ENCODE measurements at places on chromosomes 12 and 14.
A peak's percentile ranks its signal among the peaks of the same experiment; 100 is the strongest.

GRCh38 chr12:122413516-122414404 is 8.7 kb downstream of the CLIP1 start:
- no peak for DNase-seq

DNA sequence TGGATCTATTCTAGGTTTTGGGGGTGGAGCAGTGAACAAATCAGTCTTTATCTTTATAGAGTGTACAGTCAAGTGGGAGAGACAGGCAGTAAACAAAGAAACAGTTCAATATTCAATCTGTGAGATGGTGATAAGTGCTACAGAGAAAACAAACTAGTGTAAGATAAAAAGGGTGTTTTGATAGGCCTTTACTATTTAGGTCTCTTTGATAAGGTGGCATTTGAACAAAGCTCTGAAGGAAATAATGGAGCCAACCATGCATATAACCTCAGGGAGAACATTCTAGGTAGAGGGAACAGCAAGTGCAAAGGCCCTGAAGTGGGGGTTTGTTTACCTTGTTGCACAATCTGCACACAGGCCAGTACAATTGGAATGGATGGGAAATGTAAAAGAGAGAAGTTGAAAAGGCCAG is 47.3 kb downstream of the PTPN11 start:
- no peak for DNase-seq

GRCh38 chr14:101362529-101363260 is 198.6 kb upstream of the DIO3 start:
- DNase-seq = no peak

GRCh38 chr12:57727758-57728395 is 10.7 kb downstream of the AGAP2 start:
- no peak for DNase-seq

DNA sequence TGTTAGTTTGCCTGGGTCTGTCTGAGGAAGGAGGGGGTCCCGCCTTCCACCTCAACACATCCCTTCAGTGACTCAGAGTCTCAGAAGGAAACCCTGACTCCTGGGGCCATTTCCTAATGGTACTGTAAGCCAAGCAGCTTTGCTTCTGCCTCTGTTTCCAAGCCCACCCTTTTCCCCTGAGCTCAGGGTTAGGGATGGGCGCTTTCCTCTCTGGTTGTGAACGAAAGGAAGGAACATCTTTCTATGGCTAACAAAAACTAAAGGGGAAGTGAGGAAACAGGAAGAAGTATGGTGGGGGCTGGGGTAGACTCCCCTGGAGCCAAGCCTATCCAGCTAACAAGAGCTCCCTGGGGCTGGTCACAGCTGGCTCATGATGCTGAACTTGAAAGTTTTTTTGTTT is 11.6 kb upstream of the UNC119B start:
- DNase-seq = peak; percentile 46

- DNase-seq = no peak
Observed at GRCh38 chr14:75446447-75446846, 18.6 kb downstream of the JDP2 start.

- no peak for DNase-seq
Observed at GRCh38 chr14:92353447-92353846, 30.5 kb downstream of the SLC24A4 start.

GRCh38 chr12:121792607-121793439 is 665 bp downstream of the RHOF start:
- no peak for DNase-seq

GRCh38 chr12:6135071-6135470 is 10.6 kb upstream of the VWF start:
- no peak for DNase-seq

GRCh38 chr14:92451755-92452154 is 61.8 kb upstream of the RIN3 start:
- no peak for DNase-seq

- DNase-seq = peak; percentile 89
Observed at GRCh38 chr14:61750708-61751474, 11.3 kb upstream of the SNAPC1 start.

GRCh38 chr12:119005085-119005484 is 23.7 kb downstream of the SRRM4 start:
- DNase-seq = no peak

- no peak for DNase-seq
Observed at GRCh38 chr14:32693114-32693513, 245.6 kb upstream of the NPAS3 start.

- DNase-seq = peak; percentile 47
Observed at GRCh38 chr12:89962648-89963047, 254.0 kb upstream of the ATP2B1 start.

DNA sequence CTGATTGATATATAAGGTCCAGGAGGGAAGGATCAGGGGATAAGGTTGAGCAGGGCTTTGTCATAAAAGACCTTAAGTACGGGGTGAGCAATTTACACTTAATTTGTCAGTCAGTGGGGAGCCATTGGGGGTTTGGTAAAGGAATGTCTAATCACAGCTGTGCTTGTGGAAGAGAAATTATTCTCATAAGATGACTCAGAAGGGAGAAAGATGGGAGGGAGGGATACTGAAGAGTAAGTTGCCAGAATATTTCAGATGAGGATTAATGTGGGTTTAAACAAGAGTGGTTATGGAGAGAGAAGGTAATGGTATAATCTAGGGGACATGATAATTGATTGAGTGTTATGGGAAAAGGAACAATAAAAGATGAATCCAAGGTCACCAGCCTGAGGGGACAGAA is 500.1 kb upstream of the CCDC196 start:
- DNase-seq = no peak

GRCh38 chr12:89167986-89168385 is 184.3 kb downstream of the DUSP6 start:
- no peak for DNase-seq

- no peak for DNase-seq
Observed at GRCh38 chr12:54608156-54608555, 19.7 kb upstream of the PPP1R1A start.

- no peak for DNase-seq
Observed at GRCh38 chr12:76422543-76423438, 74.6 kb upstream of the BBS10 start.

DNA sequence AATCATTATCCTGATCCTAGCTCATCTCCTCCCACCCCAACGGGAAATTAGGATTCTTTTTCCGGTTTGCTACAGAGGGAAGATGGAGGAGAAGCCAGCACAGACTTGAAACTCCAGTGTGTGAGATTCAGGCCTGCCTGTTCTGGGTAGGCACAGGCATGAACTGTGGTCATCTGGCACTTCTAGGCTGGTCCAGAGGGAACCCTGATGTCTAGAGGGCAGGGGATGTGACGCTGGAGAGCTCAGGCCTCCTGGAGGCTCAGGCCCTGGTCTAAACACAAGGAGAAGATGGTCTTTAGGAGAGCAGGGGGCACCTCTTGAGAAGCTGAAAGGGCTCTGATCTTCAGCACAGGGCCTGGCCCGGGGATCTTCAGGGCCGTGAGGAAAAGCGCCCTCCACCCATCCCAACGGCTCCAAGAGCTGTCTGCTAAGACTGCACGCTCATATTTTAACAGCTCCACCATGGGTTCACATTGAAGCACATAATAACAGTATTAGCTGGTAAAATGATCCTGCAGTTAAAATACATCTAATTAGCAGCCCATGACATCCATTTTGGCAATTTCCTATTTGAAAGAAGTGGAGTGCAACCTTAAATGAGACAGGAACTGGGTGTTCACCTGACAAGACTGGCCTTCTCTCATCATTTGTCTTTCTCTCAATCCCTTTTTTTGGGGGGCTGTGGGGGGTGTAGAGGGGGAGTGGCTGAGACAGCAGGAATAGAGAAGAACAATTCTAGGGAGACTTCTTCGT is 35.4 kb downstream of the BCL11B start:
- DNase-seq = no peak

GRCh38 chr14:64544607-64545312 is 4.2 kb downstream of the HSPA2 start:
- no peak for DNase-seq

DNA sequence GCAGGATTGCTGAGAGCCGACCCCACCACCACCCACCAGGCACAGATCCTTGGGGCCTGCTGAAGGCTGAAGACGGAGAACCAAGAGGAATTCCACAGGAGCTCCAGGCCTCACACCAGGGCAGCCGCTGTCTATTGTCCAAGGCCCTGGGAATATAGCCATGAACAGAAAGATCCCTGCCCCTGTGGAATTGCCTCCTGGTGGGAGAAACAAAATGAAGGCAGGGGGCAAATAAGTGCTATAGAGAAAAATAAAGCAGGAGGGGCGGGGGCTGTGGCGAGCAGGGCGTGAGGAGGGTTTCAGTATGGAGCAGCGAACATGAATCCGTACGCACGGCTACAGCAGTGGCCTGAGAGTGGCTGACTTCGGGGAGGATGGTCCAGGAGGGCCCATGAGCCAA is 96.1 kb downstream of the EML1 start:
- DNase-seq = no peak

GRCh38 chr12:554001-554285 is 94.2 kb downstream of the B4GALNT3 start:
- no peak for DNase-seq

DNA sequence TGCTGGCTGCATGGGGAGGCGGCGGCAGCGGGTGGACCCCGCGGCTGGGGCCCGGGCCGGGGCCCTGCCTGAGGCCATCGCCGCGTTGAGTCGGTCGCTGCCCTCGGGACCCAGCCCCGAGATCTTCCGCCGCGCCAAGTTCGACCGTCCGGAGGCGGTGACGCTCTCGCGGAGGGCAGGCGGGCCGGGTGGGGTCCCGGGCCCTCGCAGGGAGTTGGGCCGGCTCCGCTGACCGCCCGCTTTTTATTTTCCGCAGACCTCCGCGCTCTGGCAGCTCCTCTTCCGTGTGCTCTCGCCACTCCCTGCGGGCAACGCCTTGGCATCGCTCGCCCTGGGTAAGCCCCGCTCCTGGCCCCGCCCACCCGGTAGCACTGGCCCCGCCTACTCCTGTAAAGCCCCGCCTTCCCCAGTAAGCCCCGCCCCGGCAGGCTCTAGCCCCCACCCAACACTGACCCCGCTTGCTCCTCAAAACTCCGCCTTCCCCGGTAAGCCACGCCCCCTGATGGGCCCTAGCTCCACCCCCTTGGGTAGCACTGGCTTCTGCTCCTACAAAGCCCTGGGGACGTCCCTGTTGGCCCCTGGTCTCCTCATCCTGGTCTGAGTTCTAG is 424 bp downstream of the TEDC1 start:
- DNase-seq = peak; percentile 75

DNA sequence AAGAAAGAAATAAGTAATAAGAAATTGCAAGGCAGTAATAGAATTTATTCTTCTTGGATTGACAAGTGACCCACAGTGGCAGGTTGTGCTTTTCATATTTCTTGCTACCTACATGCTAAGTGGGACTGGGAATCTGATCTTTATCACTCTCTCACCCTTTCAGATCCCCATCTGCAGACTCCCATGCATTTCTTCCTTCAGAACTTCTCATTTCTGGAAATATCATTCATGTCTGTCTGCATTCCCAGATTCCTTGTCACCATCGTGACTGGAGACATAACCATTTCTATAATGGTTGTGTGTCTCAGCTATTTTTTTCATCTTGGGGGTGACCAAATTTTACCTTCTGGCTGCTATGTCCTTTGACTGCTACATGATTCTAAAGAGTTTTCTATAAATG is 4.0 kb upstream of the OR6C65 start:
- no peak for DNase-seq

GRCh38 chr12:109423392-109423791 is 53.7 kb downstream of the KCTD10 start:
- no peak for DNase-seq

DNA sequence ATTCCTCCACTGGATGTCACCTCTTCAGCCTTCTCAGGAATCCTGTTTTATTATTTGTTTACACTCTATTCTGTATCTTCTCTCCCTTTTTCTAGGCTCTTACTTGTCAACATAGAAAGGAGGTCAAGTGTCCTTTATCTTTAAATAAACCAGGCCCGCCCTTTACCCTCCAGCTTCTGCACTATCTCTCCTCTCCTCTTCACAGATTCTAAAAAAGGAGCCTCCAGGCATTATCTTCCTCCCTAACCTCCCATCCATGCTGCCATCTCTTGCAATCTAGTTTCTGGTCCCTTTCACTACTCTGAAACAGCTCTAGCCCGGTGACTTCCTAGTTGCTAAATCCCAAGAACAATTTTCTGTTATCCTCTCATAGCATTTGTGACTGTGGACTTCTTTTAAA is 24.1 kb upstream of the ARID2 start:
- no peak for DNase-seq

DNA sequence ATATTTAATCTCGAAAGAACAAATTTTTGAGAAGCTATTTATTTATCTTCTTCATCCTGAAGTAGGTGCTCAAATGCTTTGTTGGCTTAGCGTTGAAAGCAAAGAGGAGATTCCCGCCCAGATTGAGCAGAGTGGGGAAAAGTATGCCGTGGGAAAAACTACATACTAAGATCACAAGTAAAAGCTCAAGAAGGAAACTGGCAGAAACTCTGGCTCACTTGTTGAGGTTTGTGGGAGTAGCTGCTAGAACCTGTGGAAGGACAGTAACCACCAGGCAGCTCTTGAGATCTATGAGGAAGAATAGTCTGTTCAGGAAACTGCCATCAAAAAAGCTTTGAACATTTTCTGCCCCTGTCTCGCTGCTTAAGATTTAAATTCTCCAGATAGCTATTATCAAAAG is 3.9 kb downstream of the MYRFL start:
- DNase-seq = no peak

All from common myeloid progenitor, CD34-positive (primary cell).